ENCODE measurements at places on chromosomes 1 and 21. TPM values are rescaled to one million over a fixed set of nuclear protein-coding genes. Genes with fewer than 3 reads are reported as not detected.
A peak's percentile ranks its signal among the peaks of the same experiment; 100 is the strongest.

DNA sequence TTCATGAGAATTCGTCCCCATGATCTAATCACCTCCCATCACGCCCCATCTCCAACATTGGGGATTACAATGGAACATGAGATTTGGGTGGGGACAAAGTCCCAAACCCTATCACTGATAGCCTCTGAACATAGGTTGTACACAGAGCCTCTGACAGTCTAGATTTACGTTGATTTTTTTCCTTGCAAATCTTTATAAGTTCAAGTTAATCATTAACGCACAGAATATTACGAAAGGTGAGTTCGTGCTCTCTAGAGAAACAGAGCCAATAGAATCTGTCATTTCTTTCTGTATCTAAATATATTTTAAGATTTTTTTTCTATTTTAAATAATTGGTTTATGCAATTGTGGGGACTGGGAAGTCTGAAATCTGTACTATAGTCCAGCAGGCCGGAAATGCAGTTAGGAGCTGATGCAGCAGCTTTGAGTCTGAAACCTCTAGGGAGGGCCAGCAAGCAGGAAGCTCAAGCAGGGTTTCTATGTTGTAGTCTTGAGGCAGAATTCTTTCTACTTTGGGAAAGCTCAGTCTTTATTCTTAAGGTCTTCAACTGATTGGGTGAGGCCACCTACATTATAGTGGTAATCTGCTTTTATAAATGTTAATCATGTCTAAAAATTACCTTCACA, 61.0 kb downstream of the SELENOF start:
- DNase-seq, result no peak

DNA sequence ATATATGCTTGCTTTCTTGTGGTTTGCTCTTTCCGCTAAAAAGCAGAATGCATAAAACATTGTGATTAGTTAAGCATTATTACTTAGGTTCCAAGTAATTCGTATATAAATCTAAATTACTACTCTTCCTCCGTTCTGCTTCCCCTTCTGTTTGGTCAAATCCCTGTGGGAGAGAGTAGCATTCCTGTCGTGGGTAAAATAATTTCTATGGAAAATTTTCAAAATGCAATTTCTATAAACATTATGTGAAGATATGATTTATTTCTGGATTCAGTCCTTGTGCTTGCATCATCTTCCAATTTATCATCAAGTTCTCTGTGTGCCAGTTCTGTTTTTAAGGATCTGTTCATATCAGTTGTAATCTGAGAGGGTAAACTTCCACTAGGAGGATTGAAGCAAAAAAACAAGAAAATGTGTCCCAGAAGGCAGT, 7.2 kb upstream of the WARS2 start:
- no peak for DNase-seq

- DNase-seq, result no peak
These were observed 48.9 kb downstream of the MEF2D start for GRCh38 chr1:156451505-156452160.

- no peak for DNase-seq
These were observed 49.8 kb downstream of the SKI start for GRCh38 chr1:2277741-2278488.

- DNase-seq, result no peak
These were observed 65.6 kb downstream of the KCNJ15 start for GRCh38 chr21:38322311-38322950.

DNA sequence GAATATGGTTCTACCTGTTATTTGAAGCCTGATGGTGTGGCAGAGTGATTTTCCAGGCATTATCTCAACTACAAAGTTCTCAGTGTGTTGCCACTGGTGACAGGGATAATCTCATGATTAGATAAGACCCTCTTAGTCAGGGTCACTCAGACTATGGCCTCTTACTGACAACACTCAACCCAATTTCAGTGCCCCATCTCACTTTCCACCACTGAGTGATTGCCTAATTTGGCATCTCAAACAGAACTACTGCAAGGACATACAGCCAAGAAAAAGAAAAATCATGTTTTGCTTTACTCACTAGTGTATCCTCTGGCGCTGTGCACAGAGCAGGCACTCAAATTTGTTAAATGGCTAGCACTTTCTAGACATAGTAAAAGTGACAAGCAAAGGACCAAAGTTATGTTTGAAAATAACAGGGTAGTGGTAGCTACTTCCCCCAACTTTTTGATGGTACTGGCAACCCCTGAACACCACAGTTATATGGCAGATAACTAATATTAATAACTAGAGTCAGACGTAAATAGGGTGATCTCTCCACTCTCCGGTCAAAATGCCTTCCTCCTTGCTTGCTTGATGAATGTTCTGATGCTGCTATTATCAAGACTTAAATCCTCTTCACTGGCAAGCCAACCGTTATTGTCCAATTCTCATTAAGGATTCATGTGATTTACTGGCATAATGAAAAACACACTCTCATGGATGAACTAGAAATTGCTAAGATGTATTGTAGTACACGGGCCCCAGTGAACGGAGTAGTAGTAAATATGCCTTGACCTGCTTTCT, 37.1 kb upstream of the SLC30A10 start:
- no peak for DNase-seq

DNA sequence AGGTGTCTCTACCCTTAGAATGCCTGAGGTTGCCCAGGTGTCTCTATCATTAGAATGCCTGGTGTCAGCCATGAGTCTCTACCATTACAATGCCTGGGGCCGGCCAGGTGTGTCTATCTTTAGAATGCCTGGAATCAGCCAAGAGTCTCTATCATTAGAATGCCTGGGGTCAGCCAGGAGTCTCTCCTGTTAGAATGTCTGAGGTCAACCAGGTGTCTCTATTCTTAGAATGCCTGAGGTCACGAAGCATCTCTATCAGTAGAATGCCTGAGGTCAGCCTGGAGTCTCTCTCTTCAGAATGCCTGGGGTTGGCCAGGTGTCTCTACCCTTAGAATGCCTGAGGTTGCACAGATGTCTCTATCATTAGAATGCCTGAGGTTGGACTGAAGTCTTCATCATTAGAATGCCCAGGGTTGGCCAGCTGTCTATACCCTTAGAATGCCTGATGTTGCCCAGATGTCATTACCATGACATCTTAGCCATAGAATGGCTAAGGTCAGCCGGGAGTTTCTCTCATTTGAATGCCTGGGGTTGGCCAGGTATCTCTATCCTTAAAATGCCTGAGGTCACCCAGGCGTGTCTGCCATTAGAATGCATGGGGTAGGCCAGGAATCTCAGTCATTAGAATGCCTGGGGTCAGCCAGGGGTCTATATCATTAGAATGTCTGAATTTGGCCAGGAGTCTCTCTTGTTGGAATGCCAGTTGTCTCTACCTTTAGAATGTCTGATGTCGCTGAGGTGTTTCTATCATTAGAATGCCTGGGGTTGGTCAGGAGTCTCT, 44.0 kb downstream of the RNF187 start:
- no peak for DNase-seq

GRCh38 chr21:15343066-15343465, 278.3 kb upstream of the NRIP1 start:
- DNase-seq, result no peak

DNA sequence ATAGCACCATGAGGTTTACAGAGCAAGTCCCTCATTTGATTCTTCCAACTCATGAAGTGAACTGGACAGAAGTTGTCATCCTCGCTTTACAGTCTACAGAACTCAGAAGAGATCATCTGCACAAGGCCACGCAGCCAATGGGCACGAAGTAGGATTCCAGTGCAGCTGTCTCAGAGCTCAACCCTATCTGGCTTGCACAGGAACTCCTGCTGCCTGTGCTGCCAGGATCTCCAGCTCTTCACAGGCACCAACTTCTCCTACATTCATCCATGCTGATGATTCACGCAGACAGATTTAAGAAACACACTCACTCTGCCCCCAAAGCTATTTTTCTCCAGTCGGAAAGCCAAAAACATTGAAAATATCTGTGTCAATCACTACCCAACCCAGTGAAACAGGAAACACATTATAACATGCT, 157.0 kb downstream of the RERE start:
- DNase-seq, result no peak

DNA sequence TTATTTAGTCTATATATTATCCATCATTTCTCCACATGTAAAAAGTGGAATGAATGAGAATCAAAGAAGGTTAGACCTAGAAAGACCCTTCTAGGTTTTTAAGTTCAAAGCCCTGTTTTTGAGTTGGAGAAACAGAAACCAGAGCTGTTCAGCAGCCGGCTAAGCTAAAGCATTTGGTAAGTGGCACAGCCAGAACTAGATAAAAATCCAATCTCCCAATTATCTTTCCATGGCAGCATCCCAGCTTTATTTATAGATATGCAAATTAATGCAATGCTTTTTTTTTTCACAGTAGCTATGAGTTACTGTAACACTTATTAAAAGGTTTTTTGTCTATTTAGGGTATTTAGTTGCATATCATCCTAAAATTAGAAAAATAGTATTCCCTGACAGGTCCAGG, 85.1 kb downstream of the NIBAN1 start:
- DNase-seq, result no peak

DNA sequence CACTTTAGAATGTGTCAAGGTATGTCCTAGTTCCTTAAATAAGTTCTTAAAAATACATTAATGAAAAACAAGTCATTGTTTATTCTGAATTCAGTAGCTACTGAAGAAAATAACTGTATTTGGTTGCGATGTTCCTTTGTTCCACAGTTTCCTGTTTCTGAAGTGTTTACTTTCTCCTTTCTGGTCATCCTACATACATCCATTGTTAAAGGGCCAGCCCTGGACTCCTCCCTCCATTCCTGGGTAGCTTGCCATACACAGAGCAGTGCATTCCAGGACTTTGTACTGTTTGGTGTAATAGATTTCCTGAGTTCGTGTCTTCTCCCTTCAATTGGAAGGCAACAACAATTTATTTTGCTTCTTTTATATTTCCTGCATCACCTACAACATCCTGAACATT, 845.4 kb upstream of the CXADR start:
- no peak for DNase-seq

- DNase-seq, result no peak
These were observed 50.0 kb upstream of the ZNF648 start for GRCh38 chr1:182111496-182111895.

DNA sequence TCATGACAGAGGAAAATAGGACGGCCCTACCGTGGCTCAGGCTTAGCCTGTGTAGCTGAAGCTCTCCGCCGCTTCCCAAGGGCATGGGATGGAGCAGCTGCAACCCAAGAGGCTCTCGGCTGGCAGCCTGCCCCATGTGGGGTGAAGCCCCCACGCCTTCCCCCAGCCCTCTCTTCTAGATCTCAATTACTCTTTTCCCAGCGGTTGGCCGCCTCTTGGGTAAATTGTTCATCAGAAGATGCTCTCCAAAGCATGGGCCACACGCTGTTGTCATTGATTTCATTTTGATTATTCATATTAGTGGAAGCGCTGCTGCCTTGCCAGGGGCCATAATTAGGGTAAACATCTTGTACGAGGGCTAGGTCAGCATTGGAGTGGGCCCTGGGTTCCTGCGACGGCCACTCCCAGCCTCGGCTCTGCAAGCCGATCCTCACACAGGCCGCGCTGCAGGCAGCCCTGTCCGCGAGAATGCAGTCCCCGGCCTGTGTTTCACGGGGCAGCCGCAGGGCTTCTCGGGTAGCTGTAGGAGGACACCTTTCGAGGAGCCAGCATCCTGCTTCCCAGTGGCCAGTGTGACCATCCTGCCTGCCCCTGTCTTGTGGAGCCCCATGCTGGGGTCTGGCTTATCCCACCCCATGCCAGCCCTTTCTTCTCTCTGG, 114.4 kb upstream of the VAMP3 start:
- no peak for DNase-seq

- no peak for DNase-seq
These were observed 81.8 kb downstream of the KIF1B start for GRCh38 chr1:10292188-10292587.

- DNase-seq, result no peak
These were observed 548 bp upstream of the SLC25A33 start for GRCh38 chr1:9538669-9539164.

GRCh38 chr1:46983166-46983829, 40.2 kb upstream of the CYP4X1 start:
- DNase-seq, result no peak

GRCh38 chr1:24468685-24469316, 33.8 kb upstream of the RCAN3 start:
- DNase-seq, result no peak

DNA sequence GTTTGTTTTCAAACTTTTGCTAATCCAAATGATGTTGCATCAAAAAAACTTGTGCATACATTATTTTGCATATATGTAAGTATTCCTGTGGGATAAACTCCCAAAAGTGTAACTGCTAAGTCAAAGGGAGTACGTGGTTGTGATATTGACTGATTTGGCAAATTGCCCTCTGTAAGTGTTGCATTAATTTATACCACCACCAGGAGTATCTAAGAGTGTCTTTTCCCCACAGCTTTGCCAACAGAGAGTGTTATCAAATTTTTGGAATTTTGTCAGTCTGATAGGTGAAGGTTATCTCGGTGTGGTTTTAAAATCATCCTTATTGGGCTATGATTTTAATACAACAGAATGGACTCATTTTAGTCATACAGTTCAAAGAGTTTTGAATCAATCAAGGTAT, 30.1 kb upstream of the PARP1 start:
- DNase-seq, result peak; percentile 22

GRCh38 chr1:208807446-208808127, 563.4 kb upstream of the PLXNA2 start:
- no peak for DNase-seq

DNA sequence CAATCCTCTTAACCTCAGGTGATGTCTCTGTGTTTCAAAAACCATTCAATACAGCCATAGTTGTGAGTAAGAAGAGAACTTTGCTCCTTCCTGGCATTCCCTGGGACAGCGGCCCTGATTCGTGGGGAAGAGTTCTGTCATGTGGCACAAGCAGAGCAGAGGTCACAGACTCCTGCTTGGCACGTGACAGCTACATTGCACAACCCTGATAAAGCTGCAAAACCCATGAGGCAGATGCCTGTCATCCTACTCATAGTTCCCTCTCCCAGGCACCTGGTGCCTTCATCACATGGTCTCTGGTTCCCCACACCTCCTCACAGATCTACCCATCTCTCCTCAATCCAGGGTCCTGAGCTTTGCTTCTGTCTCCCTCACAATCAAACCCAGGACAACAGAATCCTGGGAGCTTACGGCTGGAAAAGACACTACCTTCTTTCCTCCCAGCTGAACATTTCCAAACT, 70.8 kb downstream of the PLPP3 start:
- DNase-seq, result no peak

GRCh38 chr1:36366091-36366661, 19.5 kb downstream of the STK40 start:
- DNase-seq, result peak; percentile 85

LYSMD1 gene
- 4.5 TPM for total RNA-seq

GBP2 gene
- total RNA-seq, result 164 TPM

HES2 gene
- total RNA-seq, result not detected

KCNA10 gene
- total RNA-seq, result not detected

CYP4A11 gene
- not detected for total RNA-seq

DDX59 gene
- total RNA-seq, result 38.8 TPM

DPYD gene
- 39.3 TPM for total RNA-seq

TMEM269 gene
- total RNA-seq, result 0.49 TPM

GJA4 gene
- total RNA-seq, result not detected

FAM72D gene
- 0.31 TPM for total RNA-seq

TMEM53 gene
- total RNA-seq, result 2.1 TPM

ARV1 gene
- total RNA-seq, result 10.6 TPM

ETV3L gene
- not detected for total RNA-seq

OR2L8 gene
- 0.49 TPM for total RNA-seq

BCL2L15 gene
- 3.3 TPM for total RNA-seq

MYOG gene
- total RNA-seq, result not detected

S100A1 gene
- not detected for total RNA-seq

GBP3 gene
- total RNA-seq, result 31.6 TPM

CFAP141 gene
- not detected for total RNA-seq

Measured in naive thymus-derived CD8-positive, alpha-beta T cell (primary cell).